ENCODE measurements at places on chromosomes 6 and 20.

- DNase-seq, result no peak
These were observed 18.8 kb downstream of the LATS1 start for GRCh38 chr6:149699150-149699549.

DNA sequence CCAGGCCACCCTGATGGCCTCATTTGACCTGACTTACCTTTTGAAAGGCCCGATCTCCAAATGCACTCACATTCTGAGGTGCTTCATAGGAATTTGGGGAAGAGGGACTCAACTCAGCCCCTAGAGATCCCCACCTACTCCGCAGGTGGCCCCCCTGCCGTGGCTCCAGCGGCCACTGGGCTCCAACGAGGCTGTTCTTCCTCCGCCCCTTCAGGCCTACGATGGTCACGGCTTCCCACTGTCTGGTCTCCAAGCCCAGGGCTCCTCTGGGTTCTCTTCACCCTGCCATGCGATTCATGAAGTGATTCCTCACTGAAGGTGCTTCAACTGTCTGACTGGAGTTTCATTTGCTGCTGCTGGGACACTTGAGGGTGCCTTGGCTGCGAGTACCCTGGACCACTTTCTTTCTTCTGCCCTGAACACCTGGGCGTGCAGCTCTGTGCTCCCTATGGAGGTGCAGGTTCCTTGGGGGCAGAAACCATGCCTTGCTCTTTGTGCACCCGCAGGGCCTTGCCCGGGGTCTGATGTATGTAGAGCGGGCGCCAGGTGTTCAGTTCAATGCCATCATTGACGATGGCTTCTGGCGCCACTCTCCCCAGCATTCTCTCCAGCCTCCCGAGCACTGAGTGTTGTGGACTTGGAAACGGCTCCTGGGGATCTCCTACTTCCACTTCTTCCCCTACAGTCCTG, 10.0 kb upstream of the DUSP22 start:
- DNase-seq, result no peak

- DNase-seq, result no peak
These were observed 147.7 kb downstream of the MRPL14 start for GRCh38 chr6:43979525-43979924.

- DNase-seq, result no peak
These were observed at the start of gene SLC22A16 for GRCh38 chr6:110476046-110476849. SLC22A16 (minus strand) TSS chr6:110476613; CDS start chr6:110476574, 39 bp downstream.

- no peak for DNase-seq
These were observed 7.7 kb upstream of the ZBTB24 start for GRCh38 chr6:109490713-109491112.

GRCh38 chr20:51456511-51457509, 85.7 kb downstream of the NFATC2 start:
- no peak for DNase-seq

DNA sequence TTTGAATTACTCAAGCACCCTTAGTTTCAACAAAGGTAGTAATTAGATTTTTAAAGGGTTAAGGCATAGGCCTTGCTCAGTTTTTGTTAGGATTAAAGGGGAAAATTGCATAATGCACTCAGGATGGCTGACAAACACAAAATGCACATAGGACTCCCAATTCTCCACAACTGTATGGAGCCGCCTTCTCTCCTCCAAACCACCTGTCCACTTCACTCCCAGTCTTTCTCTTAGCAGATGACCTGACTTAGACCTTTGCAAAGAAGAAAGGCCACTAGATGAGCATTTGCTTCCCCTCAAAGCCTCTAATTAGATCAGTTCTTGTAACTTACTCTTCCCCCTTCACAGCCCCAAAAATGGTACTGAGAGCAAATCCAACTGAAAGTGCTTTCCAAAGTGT, 20.1 kb downstream of the NSFL1C start:
- no peak for DNase-seq

DNA sequence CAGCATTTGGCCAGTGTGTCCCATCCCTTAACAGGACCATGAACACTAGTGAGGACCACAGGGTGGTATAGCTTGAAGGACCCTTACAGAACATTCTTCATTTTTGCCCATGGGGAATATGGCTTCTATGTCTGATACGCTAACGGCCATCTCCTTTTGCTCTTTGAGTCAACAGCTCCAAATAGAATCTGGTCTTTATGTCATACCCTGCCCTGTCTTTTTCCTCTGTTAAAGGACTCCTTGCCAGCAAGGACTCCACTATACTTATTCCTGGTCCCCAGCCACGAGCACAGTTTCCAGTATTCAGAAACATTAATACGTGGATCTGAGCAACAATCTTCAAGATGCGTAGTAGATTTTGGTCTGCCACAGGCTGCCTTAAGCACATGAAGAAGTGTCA, 22.5 kb downstream of the SERPINB1 start:
- no peak for DNase-seq

DNA sequence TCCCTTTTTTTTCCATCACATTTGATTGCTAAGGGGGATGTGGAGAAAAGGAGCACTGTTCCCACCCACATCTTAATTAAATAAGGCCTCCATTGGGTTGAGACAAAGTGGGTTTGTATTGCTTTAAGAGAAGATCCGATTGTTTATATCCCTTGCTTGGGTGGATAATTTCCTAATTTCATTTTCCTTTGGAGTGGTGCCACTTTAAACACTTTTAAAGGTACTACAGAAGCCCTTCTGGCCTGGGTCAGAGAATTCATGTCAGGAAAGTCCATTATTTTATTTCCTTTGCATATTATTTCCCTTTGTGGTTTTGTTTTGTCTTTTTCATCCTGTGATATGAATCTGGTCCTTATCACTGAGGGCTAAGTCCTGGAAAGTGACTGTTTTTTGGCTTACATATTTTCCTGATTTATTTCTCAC, 56.9 kb downstream of the PHACTR2 start:
- DNase-seq, result no peak

DNA sequence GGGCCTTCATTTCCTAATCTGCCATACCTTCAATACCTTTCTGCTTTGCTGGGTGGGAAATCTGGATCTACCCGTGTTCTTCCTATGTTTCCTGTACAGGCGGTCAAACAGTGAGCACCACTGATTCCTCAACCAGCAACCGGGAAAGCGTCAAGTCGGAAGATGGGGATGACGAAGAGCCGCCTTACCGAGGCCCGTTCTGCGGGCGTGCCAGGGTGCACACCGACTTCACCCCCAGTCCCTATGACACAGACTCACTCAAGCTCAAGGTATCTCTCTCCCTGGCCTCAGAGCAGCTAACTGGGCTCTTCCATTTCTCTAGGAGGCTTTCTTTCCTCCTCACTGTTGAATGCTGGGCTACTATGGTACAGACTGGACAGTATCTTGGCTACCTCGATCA, 190.1 kb downstream of the SASH1 start:
- no peak for DNase-seq

DNA sequence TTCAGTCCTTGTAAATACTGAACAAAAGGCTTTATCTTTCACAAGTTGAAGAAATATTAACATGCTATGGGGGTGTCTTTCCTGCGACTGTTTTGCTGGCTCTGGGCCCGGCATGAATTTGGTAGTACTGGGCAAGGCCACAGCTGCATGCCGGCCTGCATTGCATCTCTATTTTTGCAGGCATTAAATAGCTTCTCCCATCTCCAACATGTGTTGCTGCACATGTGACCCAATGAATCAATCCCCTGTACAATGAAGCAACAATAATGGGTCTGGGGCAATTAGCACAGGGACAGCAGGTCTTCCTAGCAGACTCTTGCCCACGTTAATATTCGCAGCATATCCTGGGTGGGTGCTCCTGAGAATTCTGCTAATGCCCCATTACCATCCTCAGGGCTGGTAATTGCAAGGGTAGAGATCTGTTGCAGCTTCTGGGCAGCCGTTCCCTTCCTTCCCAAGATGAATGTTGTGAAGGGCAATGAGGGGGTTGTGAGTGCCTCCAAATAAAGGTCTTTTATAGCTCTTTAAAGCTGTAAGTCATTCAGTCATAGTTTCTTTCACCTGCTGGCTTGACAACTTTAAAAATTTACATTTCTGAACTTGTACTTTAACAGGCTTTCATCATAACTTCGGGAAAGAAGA, 24.3 kb upstream of the CDYL start:
- DNase-seq, result no peak

DNA sequence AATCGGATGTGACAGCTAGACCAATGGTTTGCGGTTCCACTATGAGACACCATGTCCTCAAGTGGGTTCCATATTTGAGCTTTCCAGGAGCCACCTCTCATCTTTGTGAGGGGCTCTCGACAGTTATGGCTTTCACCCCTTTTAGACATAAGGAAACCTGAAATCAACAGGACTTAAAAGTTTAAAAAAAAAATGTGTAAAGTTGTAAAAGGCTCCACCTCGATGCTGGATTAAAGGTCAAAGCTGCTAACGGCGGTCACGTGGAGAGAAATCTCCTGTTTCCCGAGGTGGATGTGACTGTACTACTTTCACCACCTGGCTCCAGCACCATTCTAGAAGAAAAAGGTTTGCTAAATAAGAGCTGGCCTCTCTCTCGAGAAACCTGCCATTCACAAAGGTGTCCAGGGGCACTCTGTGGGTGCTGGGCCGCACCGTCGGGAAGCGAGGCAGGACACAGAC, 542 bp downstream of the ATP5F1E start:
- DNase-seq, result no peak

GRCh38 chr20:56974499-56975250, 291.8 kb downstream of the BMP7 start:
- DNase-seq, result no peak

GRCh38 chr6:50706575-50706974, 6.8 kb upstream of the TFAP2D start:
- DNase-seq, result no peak

GRCh38 chr6:16512544-16513290, 248.5 kb downstream of the ATXN1 start:
- DNase-seq, result no peak

- no peak for DNase-seq
These were observed 22.3 kb upstream of the LAMP5 start for GRCh38 chr20:9492067-9492466.

DNA sequence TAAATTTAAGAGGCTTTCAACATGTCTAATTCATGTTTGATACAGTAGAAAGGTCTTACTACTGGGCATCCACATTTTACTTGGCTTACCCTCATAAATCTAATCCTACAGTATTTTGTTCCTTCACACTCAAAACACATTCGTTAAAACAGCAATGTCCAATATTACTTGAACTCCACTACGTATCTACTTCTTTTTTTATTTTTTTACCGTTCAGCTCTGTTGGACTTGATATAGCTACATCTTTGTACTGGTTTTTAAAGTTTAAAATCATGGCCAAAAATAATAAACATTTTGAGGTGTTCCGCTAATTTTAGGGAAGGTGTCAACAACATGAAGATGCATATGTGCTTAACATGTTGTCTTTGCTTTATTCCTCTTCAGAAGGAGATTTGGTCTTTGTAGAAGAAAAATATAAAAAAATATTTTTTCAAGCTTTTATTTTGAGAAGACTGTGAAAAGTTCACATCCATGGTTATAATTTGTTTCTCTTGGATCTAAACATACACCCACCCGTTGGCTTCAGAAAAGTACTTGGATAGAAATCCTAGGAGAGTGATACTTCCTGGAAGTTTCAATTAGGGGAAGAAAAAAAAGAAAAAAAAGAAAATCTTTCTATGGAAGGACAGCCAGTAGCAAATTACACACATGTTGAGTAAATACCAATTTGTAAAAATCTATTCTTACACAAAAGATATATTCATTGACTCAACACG, 71.5 kb downstream of the EPB41L2 start:
- no peak for DNase-seq

GRCh38 chr6:153086225-153086990, 44.7 kb downstream of the RGS17 start:
- DNase-seq, result no peak

- no peak for DNase-seq
These were observed 95.2 kb downstream of the JAG1 start for GRCh38 chr20:10578607-10579006.

- DNase-seq, result no peak
These were observed 111.2 kb downstream of the IRF4 start for GRCh38 chr6:502761-503160.

DNA sequence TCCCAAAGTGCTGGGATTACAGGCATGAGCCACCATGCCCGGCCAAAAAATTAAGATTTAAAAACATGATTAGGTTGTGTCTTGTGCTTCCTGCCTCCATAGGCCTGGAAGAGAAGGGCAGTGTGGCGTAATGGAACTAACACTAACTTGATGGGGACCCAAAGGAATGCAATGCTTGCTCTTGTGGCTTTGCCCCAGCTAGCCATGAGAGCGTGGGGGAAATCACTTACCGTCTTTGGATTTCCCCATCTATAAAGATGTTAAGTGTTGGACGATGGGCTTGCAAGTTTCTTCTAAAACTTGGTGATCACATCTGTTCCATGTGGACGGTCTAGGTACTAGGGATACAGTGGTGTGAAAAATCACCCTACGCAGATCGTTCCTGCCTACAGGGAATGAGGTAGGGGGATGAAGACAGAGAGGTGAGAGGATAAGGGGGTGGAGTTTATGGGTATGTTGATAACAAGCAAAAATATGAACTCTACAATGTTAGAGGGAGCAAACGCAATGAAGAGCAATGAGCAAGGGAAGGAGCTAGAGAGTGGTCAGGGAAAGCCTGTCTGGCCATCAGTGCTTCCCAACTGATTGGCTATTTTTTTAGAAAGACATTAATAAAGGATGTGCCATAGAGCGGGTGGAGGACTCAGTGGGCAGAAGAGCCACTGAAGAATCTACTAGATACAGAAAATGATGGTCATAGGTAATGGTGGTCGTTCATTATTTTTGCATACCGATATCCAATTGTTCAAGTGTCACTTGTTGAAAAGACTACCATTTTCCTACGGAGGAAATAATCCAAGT, 165.2 kb downstream of the BCAS1 start:
- DNase-seq, result no peak

DNA sequence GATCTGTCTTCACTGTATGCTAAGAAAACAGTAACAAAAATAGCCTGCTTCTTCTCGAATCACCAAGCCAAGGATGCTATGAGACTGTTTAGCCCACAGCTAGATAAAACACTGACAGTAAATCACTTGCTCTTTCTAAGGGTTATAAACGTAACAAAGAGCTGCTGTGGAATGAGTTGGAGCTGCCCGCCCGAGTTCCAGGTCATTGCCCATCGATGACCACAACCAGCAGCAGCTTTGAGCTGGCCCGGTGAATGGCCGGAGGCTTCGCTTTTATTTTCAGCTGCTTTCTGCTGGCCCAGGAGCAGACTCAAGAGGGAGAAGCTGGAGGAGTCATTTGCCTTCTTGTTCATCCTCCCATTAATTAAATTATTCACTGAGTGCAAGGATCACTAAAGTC, 82.2 kb upstream of the CDH4 start:
- no peak for DNase-seq

- DNase-seq, result peak; percentile 26
These were observed 20.4 kb upstream of the DTNBP1 start for GRCh38 chr6:15682965-15683822.

- DNase-seq, result no peak
These were observed 14.3 kb downstream of the SERPINB6 start for GRCh38 chr6:2956930-2957685.

- no peak for DNase-seq
These were observed at the start of gene COL19A1 for GRCh38 chr6:69866351-69866769. COL19A1 (plus strand) TSS chr6:69866556; CDS start chr6:69879568, 13,012 bp downstream.

Measured in GM19239 (cell line).